ENCODE measurements at places on chromosomes 3 and 15. TPM values are rescaled to one million over a fixed set of nuclear protein-coding genes. Genes with fewer than 3 reads are reported as not detected.

GRCh38 chr3:64921281-64922065, 233.7 kb upstream of the ADAMTS9 start:
- no peak for DNase-seq

DNA sequence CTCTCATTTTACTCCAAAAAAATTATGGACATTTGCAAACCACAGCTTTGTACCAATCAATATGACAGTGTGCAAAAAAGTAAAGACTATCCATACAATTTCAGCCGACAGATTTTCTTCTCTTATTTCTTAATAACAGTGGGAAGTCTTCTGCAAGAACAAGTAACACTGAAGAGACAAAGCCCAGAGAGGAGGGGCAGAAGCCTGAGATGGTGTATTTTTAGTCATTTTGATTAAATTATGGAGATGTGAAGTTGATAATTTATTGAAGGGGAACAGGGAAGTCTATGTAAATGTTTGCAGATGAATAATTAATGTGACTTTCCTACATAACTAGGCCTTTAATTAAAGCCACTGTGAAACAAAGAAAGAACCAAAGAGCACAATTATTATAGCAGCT, 45.7 kb upstream of the IGSF11 start:
- DNase-seq = no peak

The MTFMT gene
- polyA plus RNA-seq = 14.9 TPM

DNA sequence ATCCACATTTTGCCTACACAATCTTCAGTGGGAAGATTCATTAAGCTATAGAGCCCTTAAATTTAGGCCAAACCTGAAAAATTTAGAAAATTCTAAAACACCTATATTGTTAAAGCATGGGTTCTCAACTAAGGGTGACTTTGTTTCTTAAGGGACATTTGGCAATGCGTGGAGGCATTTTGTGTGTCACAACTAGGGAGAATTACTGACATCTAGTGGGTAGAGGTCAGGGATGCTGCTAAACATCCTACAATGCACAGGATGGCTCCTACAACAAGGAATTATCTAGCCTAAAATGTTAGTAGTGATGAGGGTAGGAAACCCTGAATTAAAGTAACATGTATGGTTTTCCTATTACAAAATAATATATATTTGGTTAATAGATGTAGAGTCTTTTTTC, 55.8 kb downstream of the TBC1D5 start:
- DNase-seq = no peak

DNA sequence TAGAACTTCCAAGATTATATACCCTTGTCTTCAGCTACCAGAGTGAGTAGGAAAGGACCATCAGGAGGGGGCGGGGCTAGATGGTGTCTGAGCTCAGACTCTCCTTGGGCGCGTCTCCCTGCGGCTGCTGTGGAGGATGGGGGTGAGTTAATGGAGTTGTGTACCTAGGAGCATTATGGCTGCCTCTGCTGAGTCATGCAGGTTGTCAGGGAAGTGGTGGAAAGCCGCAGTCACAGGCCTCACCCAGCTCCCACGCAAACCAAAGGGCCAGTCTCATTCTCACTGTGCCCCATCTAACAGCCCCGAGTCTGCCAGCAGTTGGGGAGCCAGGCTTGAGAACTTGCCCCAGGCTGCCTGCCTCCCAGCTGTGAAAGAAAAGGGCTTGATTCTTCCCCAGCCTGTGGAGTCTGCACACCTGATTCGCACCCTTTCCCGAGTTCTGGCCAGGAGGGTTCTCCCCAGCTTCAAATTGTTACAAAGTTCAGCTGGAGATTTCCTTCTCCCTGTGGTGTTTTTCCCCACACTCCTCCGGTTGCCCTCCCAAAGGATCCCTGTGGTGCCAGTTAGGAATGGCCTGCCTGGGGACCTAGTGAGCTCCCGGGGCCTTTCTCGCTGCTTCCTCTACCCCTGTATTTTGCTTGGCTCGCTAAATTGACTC, 143.3 kb downstream of the HCN4 start:
- no peak for DNase-seq

- DNase-seq = no peak
Measured at GRCh38 chr15:76976572-76977270, 18.2 kb upstream of the PSTPIP1 start.

- DNase-seq = no peak
Measured at GRCh38 chr3:114447950-114448479, 154.2 kb downstream of the TIGIT start.

DNA sequence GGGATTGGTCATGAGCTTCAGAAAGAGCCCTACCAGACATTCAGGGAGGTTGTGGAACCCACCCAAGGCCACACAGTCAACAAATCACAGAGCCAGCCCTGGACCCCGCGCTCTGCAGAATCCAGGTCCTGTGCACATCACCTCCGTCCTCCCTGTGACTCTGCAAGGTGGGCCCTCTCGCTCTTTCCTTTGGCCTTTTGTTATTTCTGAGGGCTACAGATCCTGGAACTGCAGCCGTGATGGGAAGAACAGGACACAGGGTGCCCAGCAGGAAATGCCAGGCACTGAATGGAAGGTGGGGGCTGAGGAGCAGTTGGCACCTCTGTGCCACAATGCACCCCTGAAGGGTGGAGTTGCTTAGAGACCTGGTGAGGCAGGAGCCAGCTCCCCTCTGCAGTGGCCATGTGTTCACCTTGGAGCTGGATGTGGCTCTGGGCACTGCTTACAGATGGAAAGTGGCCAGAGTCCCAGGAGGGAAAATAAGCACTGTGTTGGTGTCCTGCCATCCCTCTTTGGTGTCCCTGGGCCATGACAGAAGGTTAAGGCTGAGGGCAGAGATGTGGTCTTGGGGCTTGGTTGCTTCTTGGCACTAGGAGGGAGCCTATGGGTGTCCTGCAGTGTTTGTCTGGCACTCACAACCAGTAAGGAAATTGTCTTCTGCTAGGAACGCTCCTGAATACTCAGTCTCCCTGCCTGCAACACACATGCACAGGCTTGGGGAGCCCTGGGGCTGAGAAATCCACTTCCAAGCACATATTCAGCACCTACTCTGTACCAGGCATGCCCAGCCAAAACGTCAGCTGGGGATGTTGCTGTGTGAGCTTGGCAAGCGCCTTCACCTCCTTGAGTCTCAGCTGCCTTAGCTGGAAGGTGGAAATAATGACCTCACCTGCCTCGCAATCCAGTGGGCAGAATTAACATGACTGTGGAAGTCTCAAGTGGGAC, 98.0 kb upstream of the SLC6A6 start:
- DNase-seq = no peak

GRCh38 chr15:94582368-94582767, 351.0 kb downstream of the MCTP2 start:
- DNase-seq = no peak

The UCN2 gene
- 0.53 TPM for polyA plus RNA-seq

The TRIM42 gene
- polyA plus RNA-seq = not detected

The LSM3 gene
- polyA plus RNA-seq = 19.5 TPM

The GHSR gene
- polyA plus RNA-seq = not detected

DNA sequence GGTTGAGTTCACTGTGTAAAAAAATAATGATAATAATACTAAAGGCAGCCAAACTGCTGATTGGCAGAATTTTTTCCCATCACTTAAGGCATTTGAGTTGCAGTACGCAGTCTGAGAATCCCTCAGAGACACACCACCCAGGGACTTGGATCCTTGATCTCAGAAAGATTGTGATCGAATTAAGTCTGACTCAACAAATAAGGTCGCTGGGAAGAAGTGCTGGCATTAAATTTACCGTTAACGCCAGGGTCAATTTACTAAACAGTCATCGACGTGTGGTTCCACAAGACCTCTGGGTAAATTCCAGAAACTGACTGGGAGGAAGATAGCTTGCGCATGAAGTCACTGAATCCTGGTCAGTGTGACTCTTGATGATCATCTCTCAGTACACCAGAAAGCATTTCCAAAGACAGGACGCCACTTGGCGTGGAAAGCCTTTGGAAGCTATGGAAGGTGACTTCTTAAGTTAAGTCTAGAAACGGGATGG, 48.3 kb upstream of the CGNL1 start:
- no peak for DNase-seq

GRCh38 chr3:136512381-136512780, 239.8 kb downstream of the STAG1 start:
- DNase-seq = no peak

DNA sequence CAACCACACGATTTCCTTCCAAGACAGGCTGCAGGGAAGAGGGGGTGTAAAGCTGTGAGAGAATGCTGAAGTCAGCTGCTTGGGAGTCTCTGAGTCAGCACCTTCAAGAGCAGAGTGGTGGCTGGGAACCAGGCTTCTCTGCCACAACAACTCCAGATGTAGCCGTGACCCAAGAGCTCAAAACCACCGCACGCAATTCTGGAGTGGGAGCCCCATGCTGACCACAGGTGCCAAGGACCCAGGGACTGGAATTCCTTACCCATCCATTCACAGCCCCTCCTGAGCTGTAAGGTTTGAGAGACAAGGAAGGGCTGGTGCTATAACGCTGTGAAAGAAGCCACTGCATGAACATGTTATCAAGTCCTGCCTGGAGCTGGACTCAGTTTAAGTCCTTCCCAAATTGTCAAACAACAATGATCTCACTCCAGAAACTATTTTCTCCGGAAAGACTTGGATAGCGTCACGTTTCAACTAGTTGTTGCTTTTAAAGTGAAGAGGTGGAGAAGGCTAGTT, 61.4 kb downstream of the UMPS start:
- no peak for DNase-seq

DNA sequence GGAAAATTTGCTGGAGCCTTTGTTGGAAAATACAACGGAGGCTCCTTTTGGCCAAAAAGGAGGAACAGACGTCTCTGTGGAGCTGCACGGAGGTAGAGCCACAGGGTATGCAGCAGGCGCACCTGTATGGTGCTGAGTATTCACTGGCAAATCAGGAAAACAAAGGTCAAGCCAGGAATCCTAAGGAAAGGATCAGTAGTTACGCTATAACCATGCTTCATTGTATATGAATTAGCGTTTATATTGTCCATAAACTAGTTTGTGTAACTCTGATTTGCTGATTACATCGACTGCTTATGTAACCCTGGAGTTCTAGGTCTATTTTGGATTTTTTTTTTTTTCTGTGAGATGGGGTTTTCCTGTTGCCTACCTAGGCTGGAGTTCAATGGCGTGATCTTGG, 45.4 kb downstream of the LPP start:
- no peak for DNase-seq

- DNase-seq = no peak
Measured at GRCh38 chr3:4234889-4235288, 68.3 kb upstream of the SETMAR start.

Data from right renal pelvis (tissue), 4 donors.